K562 (cell line): ENCODE measurements at places on chromosomes 2 and 18. TPM values are rescaled to one million over a fixed set of nuclear protein-coding genes. Genes with fewer than 3 reads are reported as not detected.

GRCh38 chr18:74152857-74153256, 4.5 kb downstream of the TIMM21 start:
- H3K27me3 ChIP-seq = no peaks in the 10 kb centered on the region
- peaks cover 1% of the 10 kb centered on the region for H3K4me1 ChIP-seq
- DNase-seq = no peak
- H3K27ac ChIP-seq = no peak overlapping the region

The AFF3 gene
- 0.02 and 0.11 TPM in 2 replicates for total RNA-seq

The CRIM1 gene
- total RNA-seq = 0.24 and 0.27 TPM in 2 replicates

GRCh38 chr2:206526416-206526815, 83.1 kb downstream of the ADAM23 start:
- no peaks in the 10 kb centered on the region for H3K4me1 ChIP-seq
- H3K4me3 ChIP-seq = no peak overlapping the region
- no peak for DNase-seq
- no peaks in the 10 kb centered on the region for H3K27me3 ChIP-seq

GRCh38 chr2:224410946-224411561, 9.1 kb upstream of the FAM124B start:
- no peaks in the 10 kb centered on the region for H3K27me3 ChIP-seq
- no peak overlapping the region for H3K4me3 ChIP-seq
- no peak for DNase-seq
- no peaks in the 10 kb centered on the region for H3K4me1 ChIP-seq
- H3K36me3 ChIP-seq = no peaks in the 10 kb centered on the region
